Stimulated activated CD8-positive, alpha-beta memory T cell treated with anti-CD3 and anti-CD28 coated beads, Interleukin-7, amount 100 ng/mL, for 4 hours (primary cell): ENCODE measurements at places on chromosomes 16 and 17.

DNA sequence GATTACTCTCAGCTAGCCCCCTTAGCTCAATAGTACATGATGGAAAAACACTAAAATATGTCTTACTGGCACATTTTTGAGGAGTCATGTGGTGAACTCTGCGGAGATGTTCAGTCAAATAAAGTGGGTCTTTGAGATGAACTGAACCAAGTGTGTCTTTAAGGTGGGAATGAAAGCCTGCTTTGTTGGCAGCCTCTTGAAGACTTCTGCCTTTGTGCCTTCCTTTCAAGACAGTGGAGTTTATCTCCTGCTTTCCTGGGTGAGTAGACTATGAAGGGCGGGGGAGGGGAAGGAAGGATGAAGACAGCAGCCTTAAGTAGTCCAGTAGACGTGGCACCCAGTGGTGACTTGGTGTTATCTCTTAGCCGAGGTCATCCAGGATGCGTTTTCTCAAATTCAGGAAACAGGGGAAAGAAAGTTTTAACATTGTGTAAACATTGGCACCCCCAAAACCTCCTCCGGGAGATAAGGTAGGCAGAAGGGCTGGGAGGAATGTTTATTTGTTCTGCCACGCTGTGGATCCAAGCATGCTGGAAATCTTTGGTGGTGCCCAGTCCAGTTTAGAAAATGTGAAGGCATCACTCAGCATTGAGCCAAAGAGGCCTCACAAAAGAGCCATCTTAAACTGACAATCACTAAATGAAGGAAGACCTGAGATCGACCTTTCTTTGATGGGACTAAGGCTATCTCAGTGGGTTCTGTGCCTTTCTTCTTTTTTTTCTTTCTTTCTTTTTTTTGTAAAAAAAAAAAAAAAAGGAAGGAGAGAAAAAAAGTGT is 220.6 kb downstream of the FTO start:
- DNase-seq, result no peak

DNA sequence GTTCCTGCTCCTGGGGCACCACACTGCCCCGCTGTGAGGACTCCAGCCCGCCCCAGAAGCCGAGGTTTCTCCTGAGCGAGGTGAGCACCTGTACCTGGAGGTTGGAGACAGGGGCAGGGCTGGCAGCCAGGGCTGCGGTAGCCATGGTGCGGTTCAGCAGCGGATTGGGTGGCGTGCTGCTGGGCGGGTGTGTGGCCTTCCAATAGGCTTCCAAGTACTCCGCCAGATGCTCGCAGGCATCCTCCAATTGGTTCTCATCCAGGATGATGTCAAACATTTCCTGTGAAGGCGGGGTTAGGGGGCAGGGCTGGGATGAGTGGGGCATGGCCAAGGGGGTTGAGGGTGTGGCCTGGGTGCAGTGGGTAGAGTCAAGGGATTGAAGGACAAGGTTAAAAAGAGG is 11.3 kb upstream of the ARL5C start:
- no peak for DNase-seq

- DNase-seq, result no peak
Measured at GRCh38 chr16:83992624-83993023, 24.6 kb downstream of the NECAB2 start.

DNA sequence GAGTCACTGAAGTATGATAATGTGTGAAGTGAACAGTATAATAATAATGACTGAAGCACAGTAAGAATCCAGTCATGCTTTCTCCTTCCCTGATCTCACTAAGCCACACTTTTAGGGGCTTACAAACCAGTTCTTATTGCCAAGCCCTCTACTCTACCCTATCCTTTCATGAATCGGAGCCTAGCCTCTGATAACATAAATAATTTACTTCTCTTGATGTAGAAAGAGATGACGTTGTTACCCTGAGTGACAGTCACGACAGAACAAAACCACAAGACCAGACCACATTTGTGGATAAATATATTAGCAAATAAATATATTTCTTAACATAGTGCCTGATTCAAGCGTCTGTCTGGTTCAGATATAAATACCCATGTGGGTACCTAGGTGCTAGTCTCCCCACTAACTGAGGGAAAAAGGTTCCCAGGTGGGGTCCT is 1.4 kb upstream of the SUPT4H1 start:
- DNase-seq, result no peak

DNA sequence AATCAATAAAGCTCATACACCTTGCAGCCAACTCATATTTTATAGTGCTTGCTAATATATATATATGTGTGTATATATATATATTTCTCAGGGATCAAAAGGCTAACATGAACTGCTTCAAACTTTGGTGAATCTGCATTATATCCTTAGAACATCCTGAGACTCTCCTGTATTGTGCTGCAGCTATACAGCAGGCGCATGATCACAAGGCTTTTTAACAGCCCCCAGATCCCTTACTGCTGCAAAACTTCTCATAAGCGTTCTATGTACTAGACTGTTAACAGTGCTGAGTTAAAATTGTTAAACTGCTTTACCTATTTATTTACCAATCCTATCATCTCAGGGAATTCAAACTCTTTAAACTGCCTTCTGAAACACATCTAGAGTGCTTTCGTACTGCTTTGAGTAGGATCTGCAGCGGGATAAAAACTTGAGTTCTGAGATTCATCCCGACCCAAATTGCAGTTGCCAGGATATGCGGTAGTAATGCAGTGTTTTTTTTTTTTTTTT is 1.3 kb downstream of the GPATCH8 start:
- no peak for DNase-seq

- no peak for DNase-seq
Measured at GRCh38 chr17:1803280-1803679, 26.4 kb downstream of the SMYD4 start.

- DNase-seq, result no peak
Measured at GRCh38 chr16:1347286-1347855, 4.3 kb downstream of the TSR3 start.

DNA sequence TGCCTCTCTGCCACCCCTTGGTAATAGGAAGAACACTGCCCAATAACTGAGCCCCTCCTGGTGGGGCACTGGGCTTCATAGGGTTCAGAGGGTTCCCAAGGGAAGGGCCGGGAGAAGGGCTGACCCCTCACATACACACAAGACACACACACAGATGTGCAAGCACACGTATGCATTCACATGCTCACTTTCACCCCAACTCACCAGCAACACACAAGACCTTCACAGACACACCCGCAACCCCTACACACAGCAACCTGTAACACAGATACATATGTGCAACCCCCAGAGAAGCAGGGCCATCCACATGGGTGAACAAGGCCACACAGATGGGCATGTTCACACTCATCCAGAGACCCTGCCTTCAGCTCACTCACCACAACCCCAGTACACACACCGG is 225.1 kb downstream of the ZNF423 start:
- DNase-seq, result no peak

GRCh38 chr17:48605991-48606891 is 1.5 kb upstream of the HOXB6 start:
- no peak for DNase-seq

DNA sequence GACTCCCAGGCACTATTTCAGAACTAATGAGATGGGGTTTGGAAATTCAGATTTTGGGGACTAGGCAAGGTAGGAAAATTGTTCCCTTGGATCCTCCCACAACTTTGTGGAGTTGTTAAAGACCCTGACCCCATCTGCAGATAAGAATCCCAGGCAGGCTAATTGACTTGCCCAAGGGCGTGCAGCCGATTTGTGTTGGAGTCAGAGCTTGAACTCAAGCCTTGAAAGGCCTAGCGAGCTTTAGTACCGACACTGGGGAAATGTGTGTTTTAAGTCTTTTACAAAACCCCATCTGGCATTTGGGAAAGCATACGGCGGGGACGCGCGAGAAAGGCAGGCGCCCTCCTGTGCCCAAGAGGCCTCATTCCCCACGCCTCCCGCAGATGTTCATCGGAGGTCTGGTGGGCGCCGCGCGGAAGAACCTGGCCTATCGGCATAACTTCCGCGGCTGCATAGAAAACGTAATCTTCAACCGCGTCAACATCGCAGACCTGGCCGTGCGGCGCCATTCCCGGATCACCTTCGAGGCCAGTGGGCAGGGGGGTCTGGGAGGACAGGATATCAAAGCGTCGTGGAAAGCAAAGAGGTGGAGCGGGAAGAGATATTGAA is 4.3 kb downstream of the CNTNAP1 start:
- no peak for DNase-seq

- no peak for DNase-seq
Measured at GRCh38 chr17:3510090-3510489, 34.3 kb downstream of the ASPA start.

DNA sequence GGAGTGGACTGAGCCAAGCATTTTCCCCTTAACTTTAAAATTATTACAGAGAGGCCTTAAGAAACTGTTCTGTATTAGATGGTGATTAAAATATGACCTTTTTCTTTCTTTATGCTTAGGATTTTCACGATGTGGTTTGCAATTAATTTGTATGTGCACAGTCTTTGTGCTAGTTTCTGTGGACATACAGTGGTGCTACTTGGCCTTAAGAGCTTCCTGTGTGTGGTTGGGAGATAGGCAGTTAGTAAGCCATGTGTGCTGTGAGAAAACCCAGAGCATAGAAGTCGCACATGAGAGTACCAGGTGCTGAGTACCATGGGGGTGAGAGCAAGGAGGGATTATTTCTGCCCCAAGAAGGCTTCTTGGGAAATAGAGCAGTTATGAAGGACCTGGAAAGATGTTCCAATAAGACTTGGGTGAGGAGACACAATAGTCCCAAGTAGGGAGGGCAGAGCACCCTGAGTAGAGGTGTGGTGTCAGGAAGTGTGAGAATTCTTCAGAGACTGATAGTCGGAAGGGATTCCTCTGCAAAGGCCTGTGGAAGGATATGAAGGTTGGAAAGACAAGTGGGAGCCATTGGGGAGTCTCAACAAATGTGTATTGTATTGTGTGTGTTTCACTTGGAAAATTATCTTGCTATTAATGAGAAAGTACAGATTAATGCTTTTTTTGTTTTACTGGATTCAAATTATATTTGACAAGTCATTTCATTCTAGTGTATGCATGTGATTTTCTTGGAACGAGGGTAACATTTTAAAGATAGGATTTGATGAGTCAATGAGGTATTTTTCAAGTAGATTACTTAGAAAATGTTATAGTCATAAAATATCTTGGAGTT is 239.9 kb downstream of the PRKCA start:
- no peak for DNase-seq

GRCh38 chr16:12891836-12892235 is 9.6 kb upstream of the SHISA9 start:
- no peak for DNase-seq

DNA sequence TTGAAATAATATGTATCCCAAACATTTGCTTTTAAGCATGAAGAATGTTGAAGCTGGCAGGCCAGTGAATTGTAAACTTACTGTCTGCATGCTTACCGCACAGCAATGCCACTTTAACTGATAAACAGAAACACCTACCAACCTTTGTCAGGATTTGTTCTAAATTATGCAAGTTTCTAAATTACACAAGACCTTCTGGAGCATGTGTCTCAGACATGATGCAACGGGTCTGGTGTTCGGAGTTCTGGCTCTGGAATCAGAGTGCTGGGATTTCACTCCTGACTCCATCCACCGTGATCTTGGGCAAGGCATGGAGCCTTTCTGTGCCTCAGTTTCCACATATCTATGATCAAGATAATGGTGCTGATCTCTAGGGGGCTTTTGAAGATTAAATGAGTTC is 111.2 kb downstream of the CCT6B start:
- no peak for DNase-seq

DNA sequence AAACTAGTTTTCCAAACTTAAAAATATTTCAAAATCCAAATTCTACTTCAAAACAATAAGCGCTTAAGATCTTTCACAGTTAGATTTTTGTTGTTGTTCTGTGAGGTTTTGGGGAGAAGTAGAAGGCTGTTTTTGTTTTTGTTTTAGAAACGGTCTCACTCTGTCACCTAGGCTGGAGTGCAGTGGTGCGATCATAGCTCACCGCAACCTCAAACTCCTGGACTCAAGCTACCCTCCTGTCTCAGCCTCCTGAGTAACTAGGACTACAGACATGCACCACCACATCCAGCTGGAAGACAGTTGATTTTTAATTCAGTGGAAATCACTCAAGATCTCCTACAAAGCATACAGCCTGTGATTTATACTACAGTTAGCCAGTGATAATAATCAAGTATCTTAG is 2.7 kb downstream of the SHCBP1 start:
- no peak for DNase-seq

DNA sequence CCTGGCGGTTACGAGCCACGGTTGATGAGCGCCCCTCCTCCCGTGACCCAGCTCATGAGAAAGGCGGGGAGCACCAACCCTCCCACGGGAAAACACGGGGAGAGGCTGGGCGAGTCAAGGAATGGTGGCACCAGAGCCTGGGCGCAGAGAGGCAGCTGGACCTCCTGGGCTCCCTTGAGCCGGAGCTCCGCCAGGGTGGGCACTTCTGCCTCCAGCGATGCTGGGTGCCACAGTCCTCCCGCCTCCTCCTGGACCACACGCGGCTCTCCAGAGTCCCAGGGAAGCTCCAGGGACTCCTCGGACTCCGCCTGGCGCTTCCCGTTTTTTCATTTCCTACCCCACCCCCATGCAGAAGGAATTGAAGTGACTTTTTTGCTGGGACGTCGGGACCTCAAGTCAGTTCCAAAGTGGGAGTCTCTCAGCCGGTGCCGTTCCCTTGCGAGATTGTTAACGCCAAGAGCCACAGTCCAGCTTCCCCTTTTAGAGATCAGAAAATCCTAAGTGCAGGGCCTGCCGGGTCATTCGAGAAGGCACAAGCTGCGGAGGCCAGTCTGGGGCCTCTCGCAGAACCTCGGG is 6.6 kb upstream of the CBX8 start:
- no peak for DNase-seq

DNA sequence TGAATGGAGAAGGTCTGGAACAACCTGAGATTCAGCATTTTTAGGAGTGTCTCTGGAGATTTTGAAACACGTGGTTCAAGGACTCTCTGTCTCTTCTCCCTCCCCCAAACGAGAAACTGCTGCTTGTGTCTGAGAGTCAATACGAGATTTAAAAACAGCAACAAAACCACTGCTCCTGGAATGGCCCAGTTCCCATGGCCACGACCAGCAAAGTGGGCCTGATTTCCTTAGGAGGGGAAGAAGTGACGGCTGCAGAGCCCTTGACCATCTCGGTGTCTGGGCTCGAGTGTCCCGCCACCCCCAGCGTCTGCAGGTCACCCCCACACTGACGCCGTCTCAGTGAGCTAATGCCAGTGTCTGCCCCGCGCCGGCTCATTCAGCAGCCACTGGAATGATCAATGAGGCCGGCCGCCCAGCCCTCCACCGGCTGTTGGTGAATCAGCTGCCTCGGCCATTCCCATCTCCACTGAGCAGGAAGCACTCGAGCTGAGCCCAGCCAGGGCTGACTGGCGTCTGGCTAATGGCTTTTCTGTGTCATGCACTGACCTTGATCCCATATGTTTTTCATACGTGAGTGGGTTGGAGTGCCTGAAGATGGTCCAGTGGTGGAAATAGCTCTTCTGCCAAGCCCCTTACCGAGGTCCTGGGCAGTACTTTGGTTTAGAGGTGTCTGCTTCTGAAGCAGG is 151.8 kb downstream of the PITPNC1 start:
- DNase-seq, result no peak

DNA sequence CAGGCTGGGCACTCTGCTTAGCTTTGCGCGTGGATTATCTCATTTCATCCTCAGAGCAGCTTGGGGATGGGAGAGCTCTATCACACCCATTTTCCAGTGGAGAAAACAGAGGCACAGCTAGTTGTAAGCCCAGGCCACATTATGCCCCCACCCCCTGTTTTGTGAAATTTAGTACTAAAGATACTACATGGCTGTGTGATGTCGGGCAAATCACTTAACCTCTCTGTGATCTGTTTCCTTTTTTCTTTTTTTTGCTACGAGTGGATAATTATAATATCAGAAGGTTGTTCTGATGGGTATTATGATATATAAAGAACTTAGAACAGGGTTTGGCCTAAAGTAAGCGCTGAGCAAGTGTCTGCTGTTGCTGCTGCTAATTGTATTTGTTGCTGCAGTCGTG is 41.6 kb downstream of the ABAT start:
- DNase-seq, result no peak
